ENCODE measurements at places on chromosomes 11 and 22.

- H3K27ac ChIP-seq: no peak overlapping the region
- H3K4me1 ChIP-seq: no peaks in the 10 kb centered on the region
- H3K27me3 ChIP-seq: no peaks in the 10 kb centered on the region
Measured at GRCh38 chr11:122681070-122681469, 25.5 kb downstream of the UBASH3B start.

GRCh38 chr22:44838316-44839016 lies 86.1 kb downstream of the ARHGAP8 start:
- H3K4me3 ChIP-seq: no peak overlapping the region
- H3K27me3 ChIP-seq: no peaks in the 10 kb centered on the region
- H3K36me3 ChIP-seq: peaks cover 3% of the 10 kb centered on the region
- no peaks in the 10 kb centered on the region for H3K4me1 ChIP-seq

- no peak for DNase-seq
- H3K4me1 ChIP-seq: peaks cover 37% of the 10 kb centered on the region
- H3K4me3 ChIP-seq: no peak overlapping the region
- no peaks in the 10 kb centered on the region for H3K36me3 ChIP-seq
Measured at GRCh38 chr11:57430952-57431351, 4.0 kb upstream of the SLC43A3 start.

GRCh38 chr11:69369945-69370344 lies 76.0 kb downstream of the MYEOV start:
- H3K4me1 ChIP-seq: no peaks in the 10 kb centered on the region
- H3K4me3 ChIP-seq: no peak overlapping the region
- no peak overlapping the region for H3K27ac ChIP-seq
- no peak for DNase-seq
- H3K36me3 ChIP-seq: no peaks in the 10 kb centered on the region
- H3K27me3 ChIP-seq: peaks cover 16% of the 10 kb centered on the region

DNA sequence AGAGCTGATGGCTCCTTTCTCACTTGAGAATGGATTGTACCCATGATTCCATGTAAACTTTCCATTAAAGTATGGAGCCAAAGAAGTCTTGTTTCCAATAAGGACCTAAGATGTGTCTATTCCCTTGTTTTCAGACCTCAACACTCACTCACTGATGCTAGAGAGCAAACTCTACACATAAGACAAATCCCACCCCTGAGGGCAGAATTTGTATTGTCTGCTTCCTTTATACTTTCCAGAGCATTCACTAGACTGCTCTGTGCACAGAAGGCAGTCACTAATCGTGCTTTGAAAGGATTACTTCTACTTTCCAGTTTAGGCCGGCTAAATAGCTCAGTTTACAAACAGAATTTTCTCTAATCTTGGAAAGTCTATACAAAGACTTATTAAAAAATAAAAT lies 6.4 kb downstream of the ANKRD49 start:
- H3K4me1 ChIP-seq: peaks cover 7% of the 10 kb centered on the region
- no peak for DNase-seq
- H3K4me3 ChIP-seq: no peak overlapping the region

DNA sequence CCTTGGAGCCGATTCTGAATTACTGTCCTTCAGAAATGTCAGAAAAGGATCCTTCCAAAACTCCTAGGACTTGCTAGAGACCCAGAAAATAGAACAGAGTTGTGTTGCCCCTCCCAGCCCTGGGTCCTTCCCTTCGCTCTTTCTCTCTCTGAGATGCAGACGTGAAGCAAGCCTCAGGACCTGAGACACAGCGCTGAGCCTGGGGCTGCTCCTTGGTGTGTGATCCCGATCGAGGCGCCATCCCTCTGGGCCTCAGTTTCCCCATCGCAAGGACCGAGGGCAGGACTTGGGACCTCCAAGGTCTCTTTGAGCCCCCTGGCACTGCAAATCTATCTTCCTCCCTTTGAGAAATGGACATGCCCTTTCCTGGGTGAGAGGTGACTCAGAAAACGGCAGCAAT lies 533.5 kb downstream of the TBC1D22A start:
- H3K27ac ChIP-seq: no peak overlapping the region
- H3K4me1 ChIP-seq: peaks cover 16% of the 10 kb centered on the region
- no peak overlapping the region for H3K4me3 ChIP-seq
- DNase-seq: peak; percentile 11
- H3K27me3 ChIP-seq: no peaks in the 10 kb centered on the region
- no peaks in the 10 kb centered on the region for H3K36me3 ChIP-seq

DNA sequence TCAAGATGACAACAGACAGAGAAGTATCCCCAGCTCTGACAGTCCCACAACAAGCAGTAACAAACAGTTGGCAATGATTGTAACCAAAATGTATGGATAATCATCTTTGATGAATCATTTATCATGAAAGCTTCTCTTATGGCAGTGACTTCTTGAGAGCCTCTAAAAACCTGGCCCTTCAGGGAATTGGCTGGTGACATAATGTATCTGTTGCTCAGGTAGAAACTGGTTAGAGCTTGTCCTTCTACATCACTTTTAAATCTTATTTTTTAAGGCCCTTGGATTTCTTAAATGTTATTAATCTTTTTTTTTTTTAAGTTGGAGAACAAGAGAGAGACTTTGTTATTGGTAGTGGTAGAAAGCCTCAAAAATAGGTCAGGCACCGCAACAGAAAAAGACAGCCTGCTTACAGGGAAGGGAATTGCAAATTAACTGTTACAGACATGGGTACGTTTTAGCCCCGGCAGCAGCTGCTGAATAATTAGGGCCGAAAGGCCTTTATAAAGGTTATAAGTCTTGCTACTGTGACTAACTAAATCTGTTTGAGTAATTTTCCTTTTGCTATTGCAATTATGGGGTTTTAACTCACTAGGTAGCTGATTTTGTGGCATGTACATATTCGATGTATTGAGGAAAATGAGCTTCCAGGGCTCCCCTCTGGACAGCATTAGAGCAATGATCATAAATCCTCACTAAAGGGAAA lies 207.7 kb upstream of the LRRC4C start:
- H3K27ac ChIP-seq: no peak overlapping the region
- H3K36me3 ChIP-seq: no peaks in the 10 kb centered on the region
- H3K27me3 ChIP-seq: no peaks in the 10 kb centered on the region
- no peak for DNase-seq
- no peak overlapping the region for H3K4me3 ChIP-seq

DNA sequence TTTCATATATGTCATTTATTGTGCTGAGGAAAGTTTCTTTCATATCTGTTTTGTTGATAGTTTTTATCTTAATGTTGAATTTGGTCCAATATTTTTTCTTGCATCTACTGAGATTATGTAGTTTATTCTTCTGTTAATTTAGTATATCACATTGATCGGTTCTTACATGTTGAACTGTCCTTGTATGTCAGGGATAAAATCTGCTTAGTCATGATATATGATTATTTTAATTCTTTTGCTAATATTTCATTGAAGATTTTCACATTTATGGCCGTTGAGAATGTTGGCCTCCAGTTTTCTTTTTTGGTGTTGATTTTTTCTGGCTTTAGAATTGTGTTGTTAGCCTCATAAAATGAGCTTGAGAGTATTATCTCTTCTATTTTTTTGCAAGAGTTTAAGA lies 31.2 kb upstream of the CHORDC1 start:
- no peaks in the 10 kb centered on the region for H3K36me3 ChIP-seq
- no peak overlapping the region for H3K4me3 ChIP-seq
- no peaks in the 10 kb centered on the region for H3K4me1 ChIP-seq
- no peak for DNase-seq

DNA sequence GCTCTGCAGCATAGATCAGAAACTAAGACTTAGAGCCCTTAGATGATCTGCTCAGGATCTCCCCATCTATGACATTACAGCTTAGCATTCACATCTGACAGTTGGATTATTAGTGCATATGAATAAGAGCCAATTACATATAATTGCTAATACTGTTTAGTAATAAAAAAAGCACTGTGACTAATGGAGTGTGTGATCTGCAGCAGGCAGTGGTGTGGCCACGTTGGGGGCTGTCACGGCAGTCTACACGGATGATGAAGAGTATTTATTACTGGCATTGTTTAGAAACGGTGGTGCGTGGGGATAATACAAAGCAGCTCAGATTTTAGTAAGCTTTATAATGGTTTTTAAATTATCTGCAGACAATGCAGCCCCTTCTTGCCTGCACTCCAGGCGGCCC lies 93.5 kb upstream of the TIMP3 start:
- H3K36me3 ChIP-seq: no peaks in the 10 kb centered on the region
- no peak overlapping the region for H3K4me3 ChIP-seq
- no peak overlapping the region for H3K27ac ChIP-seq
- no peaks in the 10 kb centered on the region for H3K27me3 ChIP-seq

- no peak for DNase-seq
- H3K27me3 ChIP-seq: no peaks in the 10 kb centered on the region
- H3K4me3 ChIP-seq: no peak overlapping the region
- H3K36me3 ChIP-seq: no peaks in the 10 kb centered on the region
- H3K4me1 ChIP-seq: peaks cover 22% of the 10 kb centered on the region
Measured at GRCh38 chr11:12749442-12749841, 75.2 kb downstream of the TEAD1 start.

Measured in tibial artery (tissue), 4 donors.